ENCODE measurements at places on chromosomes 3 and 15.

GRCh38 chr15:82942691-82943090, 9.8 kb downstream of the HOMER2 start:
- DNase-seq = no peak

GRCh38 chr3:88226910-88227309, 77.2 kb downstream of the C3orf38 start:
- no peak for DNase-seq

DNA sequence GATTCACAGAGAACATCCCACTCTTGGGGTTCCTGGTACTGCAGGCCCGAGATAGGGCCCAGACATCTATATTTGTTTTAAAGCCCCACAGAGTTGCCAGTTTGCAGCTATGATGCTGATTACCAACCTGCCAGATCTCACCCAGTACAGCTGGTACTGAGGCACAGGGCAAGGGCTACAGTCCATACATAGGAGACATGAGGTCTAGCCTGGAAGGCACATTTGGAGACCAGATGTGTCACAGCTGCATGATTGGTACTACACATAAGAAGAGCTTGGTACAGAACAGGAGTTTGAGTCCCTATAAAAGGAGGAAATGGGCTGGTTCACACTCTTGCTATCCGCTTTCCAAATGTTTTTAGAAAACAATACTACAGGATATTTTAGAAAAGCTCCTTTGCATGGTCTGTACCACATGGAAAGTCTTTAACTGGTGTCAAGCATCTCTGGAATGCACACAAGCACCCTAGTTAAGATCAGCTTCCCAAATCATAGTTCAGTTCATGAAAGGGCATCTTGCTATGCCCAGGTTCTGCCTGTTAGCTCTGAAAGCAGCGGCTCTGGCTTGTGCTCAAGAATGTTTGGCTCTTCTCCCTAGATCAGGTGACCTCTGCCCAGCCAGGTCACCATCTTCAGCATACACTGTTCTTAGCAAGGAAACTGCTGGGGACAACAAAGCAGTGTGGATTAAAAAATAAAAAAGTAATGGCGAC, 20.6 kb downstream of the MTMR14 start:
- DNase-seq = no peak

GRCh38 chr3:196868297-196868661, 559 bp downstream of the SENP5 start:
- DNase-seq = no peak
